ENCODE measurements at places on chromosomes 13 and 19.

DNA sequence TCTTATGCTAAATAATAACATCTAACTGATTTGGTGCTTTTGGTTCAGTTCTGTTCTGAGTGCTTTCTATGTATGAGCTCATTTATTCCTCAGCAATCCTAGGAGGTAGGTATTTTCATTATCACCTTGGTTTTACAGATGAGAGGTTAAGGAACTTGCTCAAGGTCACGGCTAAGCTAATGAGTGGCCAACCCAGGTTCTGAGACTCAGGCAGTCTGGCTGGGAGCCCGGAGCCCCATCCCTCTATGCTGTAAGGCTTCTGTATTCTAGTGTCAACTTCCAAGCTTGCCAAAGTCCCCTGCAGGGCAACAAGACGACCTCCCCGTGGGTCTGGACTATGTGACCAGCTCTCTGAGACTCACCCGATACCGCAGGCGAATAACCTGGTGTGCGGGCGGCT, 60.5 kb downstream of the PARP4 start:
- DNase-seq = no peak

GRCh38 chr19:55703790-55704215, 28.8 kb downstream of the EPN1 start:
- DNase-seq = peak; percentile 84

DNA sequence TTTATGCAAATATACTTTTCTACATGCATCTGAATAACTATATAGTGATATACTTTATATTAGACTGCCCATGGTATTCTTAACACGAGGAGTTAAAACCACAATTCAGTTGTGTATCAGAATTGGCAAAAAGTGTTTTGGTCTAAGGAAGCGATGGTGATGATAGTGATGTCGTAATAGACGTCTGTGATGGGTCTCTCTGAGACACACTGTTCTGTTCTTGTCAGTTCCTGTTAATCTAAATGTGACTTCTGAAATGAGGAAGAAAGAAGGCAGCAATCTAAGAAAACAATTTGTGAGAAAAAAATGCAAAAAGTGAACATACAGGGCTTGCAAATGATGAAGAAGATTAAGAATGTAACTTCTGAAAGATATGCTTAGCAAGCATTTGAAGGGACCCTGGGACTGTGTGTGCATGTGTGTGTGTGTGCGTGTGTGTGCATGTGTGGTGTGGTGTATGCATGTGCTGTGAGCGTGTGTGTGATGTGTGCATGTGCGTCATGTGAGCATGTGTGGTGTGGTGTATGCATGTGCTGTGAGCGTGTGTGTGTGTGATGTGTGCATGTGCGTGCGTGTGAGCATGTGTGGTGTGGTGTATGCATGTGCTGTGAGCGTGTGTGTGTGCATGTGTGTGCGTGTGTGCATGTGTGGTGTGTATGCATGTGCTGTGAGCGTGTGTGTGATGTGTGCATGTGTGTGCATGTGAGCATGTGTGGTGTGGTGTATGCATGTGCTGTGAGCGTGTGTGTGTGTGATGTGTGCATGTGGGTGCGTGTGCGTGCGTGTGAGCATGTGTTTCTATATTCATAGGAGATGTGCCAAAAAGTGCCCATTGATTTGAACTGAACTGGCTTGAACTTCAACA, 131.8 kb downstream of the IRS2 start:
- no peak for DNase-seq

GRCh38 chr19:46719629-46720502, 3.0 kb upstream of the PRKD2 start:
- no peak for DNase-seq

- DNase-seq = peak; percentile 49
Measured at GRCh38 chr19:51179256-51179655, 37.2 kb downstream of the SIGLEC7 start.

DNA sequence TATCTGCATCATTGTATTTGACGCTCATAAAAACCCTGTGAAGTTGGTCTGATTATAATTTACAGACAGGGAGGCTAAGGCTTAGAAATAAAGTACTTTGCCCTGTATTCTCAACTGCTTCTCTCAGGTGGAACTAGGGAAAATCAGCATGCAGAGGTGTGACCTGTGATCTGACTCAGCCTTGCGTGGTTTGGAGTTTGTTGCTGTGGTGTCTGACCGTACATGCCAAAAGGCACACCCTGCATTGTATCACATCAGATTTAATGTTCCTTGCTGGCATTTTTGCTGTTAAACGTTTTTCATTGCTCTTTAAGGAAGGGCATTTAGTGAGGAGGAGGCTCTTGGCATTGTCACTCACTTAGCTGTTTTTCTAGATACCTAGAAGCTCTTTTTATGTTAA, 58.8 kb upstream of the C1QTNF9B start:
- no peak for DNase-seq

GRCh38 chr19:17052439-17052838, 22.8 kb downstream of the HAUS8 start:
- DNase-seq = peak; percentile 72

DNA sequence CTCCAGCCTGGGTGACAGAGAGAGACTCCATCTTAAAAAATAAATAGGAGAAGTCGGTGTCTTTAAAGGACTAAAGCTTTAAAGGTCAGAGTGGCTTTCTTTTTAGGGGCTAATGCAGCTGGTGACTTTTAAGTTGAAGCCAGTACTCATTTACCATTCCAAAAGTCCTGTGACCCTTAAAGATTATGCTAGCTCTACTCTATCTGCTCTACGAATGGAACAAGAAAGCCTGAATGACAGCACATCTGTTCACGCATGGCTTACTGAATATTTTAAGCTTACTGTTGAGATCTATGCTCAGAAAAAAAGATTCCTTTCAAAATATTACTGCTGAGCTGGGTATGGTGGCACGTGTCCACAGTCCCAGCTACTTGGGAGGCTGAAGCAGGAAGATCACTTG, 16.4 kb downstream of the TDRD12 start:
- no peak for DNase-seq

- no peak for DNase-seq
Measured at GRCh38 chr19:19575411-19575810, 37.3 kb downstream of the CILP2 start.

- DNase-seq = peak; percentile 14
Measured at GRCh38 chr13:31775686-31776085, 36.4 kb downstream of the RXFP2 start.

DNA sequence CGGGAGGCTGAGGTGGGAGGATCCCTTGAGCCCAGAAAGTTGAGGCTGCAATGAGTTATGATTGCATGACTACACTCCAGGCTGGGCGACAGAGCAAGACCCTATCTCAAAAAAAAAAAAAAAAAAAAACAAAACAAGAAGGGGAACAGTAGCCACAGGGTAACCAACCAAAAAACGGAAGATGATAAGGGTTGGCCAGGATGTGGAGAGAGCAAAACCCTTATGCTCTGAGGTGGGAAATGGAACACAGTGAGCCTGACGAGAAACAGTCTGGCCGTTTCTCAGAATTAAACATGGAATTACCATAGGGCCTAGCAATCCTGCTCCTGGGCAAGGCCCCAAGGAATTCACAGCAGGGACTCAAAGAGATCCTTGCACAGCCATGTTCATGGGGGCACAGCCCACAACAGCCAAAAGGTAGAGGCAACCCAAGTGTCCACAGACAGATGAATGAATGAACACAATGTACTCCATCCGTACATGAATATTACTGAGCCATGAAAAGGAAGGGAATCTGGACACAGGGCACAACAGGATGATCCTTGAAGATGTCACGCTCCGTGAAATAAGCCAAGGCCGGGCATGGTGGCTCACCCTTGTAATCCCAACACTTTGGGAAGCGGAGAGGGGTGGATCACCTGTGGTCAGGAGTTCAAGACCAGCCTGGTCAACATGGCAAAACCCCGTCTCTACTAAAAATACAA, 11.3 kb downstream of the NMRK2 start:
- no peak for DNase-seq

DNA sequence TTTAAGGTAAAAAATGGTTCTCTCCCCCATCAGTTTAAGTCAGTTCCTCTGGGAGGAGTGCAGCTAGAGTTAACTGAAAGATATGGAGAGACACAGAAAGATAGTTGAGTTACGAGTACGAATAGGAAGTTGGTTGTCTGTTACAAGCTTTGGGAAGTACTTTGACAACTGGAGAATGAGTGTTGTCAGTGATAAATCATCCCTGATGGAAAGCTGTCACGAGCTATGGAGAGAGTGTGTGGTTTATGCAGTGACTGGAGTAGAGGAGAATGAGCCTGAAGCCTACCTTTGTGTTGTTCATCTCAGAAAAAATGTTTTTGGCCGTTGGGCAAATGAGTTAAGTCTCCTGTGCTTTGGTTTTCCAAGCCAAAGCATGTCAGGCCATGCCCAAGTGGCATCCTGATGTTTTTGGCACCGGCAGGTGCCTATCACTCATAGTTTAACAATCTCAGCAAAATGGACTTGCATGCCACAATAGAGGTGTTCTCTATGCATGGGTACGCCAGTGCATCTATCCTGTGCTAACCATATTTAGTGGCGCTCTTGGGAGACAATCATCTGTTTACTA, 350.2 kb downstream of the IRS2 start:
- DNase-seq = no peak

GRCh38 chr19:13240312-13241022, 90.3 kb downstream of the IER2 start:
- no peak for DNase-seq

GRCh38 chr19:41944336-41944735, 14.8 kb downstream of the RABAC1 start:
- no peak for DNase-seq

- no peak for DNase-seq
Measured at GRCh38 chr19:56156768-56157167, 15.7 kb downstream of the ZNF444 start.

DNA sequence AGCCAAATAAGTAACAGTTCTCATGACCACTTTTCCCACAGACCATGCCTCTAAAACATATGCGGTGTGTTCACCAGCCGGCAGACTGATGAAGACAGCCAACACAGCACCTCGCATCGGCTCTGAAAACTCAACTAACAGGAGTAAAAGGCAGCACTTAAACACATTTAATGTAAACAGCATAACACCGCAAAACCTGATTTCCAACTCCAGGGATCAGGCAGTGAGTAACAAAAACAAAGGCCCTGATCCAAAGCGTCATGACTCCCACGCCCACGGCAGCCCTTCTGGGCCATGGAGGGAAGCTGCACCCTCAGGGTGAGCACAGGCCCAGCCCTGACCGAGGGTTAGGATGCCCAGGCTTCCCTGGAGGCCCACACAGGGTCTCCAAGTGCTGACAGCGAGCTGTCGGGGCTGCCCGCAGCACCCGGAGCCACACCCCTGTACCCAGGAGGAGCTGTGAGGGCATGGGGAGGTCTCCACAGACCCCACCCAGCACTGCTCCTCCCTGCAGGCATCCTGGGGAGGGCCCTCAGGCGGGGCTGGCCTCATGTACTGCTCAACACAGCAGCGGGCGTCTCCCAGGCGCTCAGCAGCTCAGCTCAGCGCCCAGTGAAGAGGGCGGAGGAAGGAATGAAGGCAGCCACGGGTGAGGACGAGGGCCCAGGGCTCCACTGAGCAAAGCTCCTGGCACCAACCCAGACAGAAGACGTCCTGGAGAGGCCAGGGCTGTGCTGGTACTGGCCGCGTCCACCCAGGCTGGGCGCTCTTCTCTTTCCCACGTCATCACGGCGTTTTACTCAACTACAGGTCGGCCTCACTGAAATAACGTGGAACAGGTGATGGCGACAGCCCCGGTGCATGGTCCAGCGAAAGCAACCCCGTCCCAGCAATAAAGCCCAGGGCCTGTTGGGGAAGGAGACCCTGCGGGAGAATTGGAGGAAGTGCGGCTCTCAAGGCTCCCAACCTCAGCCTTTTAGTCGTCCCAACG, 53.7 kb downstream of the RASA3 start:
- no peak for DNase-seq

DNA sequence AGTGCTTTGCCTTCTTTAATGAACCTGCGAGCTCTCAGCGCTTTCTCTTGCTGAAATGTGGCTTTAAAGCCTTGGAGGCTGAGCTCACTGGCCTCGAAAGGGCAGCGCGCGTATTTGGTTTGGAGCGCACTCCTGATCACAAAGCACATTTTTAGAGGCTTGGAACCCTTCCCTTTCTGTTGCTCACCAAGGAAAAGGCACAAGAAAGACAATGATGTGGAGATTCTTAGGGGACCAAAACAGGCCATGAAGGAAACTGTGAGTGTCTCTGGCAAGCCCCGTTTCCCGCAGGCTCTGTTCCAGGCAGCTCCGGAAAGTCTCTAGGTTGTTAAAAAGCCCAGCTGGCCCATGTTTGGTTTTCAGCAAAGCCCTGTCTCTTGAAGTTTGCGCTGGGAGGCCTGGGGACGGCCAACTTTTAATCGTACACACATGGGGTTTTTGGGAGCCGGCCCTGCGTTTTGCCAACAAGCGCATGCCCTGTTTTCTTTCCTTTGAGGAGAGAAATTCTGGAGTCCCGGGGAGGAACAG, 9.4 kb upstream of the SPC24 start:
- peak; percentile 79 for DNase-seq

DNA sequence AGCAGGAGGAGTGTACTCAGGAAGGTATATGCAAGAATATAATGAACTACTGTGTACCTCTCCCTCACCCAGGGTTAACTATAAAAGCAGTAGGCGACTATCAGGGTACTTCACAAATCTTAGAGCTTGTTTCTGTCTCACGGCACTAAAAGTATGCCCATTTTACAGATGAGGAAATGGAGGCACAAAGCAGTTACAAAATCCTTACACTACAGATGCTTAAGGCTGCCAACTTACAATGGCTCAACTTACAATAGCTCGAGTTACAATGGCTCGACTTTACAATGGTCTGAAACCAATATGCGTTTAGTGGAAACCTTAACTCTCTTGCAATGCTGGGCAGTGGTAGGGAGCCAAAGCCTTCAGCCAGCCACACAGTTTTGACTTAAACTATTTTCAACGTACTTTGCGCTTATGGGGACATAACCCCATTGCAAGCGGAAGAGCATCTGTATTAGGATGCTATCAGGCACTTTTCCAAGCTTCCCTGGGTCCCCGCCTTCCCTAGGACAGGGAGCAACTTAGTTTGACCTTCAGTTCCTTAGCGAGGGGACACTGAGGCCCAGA, 4.1 kb downstream of the FCER2 start:
- no peak for DNase-seq

- DNase-seq = no peak
Measured at GRCh38 chr13:74093691-74094090, 40.5 kb downstream of the KLF12 start.

GRCh38 chr13:78680115-78680561, 21.2 kb upstream of the OBI1 start:
- no peak for DNase-seq

DNA sequence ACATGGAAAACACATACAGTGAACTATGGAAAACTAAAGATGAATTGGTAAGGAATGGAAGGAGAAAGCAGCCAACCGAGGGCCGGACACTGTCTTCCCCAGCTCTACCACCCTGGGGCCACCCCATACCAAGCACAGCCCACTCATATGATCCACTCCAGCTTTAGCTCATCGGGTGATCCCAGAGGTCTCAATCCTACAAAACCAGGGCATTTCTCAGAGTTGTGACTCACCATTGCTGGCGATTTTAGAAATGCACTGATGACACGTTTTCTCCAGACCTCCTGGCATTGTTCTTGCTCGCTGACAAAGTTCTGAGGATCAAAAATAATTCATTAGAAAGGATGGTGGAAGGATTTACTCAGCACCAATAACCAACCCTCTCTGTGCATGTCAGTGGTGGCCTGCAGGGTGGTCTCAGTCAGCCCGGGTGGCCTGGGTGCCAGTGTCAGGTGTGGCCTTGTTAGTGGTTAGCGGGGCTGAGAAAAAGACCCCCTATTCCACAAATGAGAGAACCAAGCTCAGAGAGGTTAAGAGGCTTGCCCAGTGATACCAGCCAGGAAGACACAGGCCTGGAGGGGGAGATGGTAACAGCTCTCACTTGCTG, 6.6 kb downstream of the TMEM272 start:
- no peak for DNase-seq
